Activated CD4-positive, alpha-beta T cell treated with anti-CD3 and anti-CD28 coated beads, Interleukin-2, amount 10 ng/mL, durations not matched to agents 7 days and 5 days (primary cell): ENCODE measurements at places on chromosomes 11 and 22. TPM values are rescaled to one million over a fixed set of nuclear protein-coding genes. Genes with fewer than 3 reads are reported as not detected.

DNA sequence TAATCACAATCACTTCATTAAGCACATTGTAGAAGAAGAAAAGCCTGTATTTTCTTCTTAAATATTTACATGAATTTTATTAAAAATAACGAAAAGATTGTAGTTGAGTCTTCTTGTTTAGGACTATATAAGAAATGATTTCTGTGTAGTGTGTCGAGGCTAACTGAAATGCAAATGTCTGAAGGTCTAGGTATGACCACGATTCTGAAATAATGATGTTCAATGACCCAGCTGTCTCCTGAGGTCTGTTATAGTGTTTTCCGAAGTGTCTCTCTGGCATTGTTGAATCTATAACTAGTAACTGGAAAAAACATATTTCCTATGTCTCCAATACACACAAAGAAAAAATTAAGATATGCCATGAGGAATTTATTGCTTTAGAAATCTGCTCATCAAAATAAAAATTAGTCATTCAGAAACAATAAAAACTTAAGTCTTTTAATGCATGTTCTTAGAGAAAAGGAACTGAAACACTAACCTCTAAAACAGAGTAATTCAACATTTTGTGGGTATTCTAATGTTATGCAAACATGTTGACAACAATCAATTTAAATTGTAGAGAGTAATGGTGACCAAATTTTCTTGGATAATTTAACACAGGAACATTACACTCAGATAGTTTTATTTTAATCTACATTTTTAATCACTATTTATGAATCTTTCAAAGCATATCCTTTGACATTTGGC, 55.0 kb downstream of the CASP12 start:
- no peaks in the 10 kb centered on the region for H3K4me1 ChIP-seq
- no peak for DNase-seq
- H3K27me3 ChIP-seq = no peaks in the 10 kb centered on the region
- H3K36me3 ChIP-seq = peaks cover 2% of the 10 kb centered on the region

GPR83 gene
- 0.06 TPM for total RNA-seq

GRCh38 chr11:75338516-75339208, 12.8 kb downstream of the ARRB1 start:
- H3K36me3 ChIP-seq = peaks cover 4% of the 10 kb centered on the region
- H3K27me3 ChIP-seq = no peaks in the 10 kb centered on the region
- no peak overlapping the region for H3K4me3 ChIP-seq
- H3K4me1 ChIP-seq = peaks cover 75% of the 10 kb centered on the region

DNA sequence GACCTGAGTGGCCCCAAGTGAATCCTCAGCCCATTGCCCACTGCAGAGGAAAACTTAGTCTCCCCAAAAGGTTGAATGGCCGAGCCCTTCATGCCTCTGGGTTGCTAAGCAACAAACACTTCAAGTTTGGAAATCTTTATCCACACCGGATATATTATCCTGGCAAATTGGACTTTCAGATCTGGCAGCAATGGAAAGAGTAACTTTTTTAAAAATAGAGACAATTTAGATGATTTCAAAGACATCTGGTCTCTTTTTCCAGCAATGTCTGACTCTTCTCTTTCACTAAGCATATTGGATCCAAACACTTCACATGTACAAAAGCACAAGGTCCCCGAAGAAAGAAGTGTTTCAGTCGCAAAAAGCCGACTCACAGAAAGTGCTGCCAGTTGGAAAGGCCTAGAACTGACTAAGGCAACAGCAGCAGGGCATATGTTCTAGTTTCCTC, 505.3 kb downstream of the SOX6 start:
- no peak overlapping the region for H3K27ac ChIP-seq
- H3K4me1 ChIP-seq = no peaks in the 10 kb centered on the region
- DNase-seq = no peak
- no peak overlapping the region for H3K4me3 ChIP-seq
- peaks cover 2% of the 10 kb centered on the region for H3K27me3 ChIP-seq

DNA sequence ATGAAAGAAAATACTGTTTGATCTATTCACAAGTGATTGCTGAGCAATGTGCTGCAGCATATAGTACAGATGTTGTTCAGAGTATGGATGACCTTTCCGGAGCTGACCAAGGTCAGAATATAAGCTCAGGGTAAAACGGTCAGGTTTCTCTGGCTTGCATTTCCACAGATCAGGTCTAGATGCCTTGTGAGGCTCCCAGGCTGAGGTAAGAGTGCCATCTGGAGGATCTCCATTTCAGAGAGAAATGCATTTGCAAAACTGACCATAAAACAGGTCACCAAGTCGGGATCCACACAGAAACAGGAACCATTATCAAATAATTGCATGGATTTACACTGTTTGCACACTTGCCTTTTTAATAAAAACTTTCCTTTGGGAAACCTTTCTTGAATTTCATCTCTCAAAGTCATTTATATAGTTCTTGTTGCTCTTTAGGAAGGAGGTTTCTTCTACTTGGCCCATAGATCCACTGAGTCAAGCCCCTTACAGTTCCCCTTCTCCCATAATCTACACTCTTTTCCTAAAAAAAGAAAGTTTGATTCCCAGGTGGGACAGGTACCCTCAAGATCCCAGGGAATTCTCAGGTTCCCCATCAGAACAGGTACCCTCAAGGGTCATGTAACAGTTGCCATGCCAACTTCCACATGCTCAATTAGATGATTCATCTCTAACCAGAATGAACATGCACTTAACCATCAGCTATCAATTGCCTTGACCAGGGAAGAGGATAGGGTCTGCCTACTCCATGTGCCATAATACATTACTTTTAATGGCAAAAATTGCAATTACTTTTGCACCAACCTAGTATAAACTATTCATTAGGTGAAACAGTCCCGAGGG, 25.0 kb upstream of the TMPRSS5 start:
- DNase-seq = no peak
- no peak overlapping the region for H3K27ac ChIP-seq
- H3K4me3 ChIP-seq = no peak overlapping the region

MYOD1 gene
- total RNA-seq = not detected

DNA sequence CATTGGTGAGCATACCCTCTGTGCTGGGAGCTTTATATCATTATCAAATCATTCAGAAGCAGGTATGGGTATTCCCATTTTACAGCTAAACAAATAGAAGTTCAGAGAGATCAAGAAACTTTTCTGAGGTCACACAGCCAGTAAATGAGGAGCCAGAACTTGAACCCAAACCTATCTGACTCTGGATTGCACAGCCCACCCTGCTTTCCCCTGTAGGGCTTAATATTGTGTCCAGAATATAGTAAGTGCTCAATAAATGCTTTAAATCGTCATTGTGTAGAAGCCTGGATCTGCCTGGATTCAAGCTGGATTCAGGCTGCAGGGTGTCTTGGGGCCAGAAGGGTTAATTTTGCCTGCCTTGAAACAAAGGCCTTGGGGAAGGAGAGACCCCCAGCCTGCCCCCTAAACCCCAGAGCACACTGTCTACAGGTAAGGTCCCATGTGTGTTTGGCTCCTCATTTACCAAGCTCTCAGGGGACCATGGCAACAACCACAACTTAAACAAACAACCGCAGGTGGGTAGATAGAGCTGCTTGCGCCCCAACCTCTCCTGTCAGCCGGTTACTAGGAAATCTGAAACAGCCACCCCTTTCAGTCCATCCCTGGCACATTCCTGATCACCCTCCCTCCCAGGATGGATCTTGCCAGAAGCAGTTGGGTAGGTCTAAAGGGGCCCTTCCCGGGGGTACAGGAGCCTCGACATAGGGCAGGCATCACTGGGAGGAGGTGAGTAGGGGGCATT, 3.0 kb upstream of the SEC14L3 start:
- H3K36me3 ChIP-seq = no peaks in the 10 kb centered on the region
- peaks cover 6% of the 10 kb centered on the region for H3K27me3 ChIP-seq
- no peak overlapping the region for H3K4me3 ChIP-seq
- DNase-seq = no peak

CCDC116 gene
- 0.97 TPM for total RNA-seq

P2RX6 gene
- 0.27 TPM for total RNA-seq

DNA sequence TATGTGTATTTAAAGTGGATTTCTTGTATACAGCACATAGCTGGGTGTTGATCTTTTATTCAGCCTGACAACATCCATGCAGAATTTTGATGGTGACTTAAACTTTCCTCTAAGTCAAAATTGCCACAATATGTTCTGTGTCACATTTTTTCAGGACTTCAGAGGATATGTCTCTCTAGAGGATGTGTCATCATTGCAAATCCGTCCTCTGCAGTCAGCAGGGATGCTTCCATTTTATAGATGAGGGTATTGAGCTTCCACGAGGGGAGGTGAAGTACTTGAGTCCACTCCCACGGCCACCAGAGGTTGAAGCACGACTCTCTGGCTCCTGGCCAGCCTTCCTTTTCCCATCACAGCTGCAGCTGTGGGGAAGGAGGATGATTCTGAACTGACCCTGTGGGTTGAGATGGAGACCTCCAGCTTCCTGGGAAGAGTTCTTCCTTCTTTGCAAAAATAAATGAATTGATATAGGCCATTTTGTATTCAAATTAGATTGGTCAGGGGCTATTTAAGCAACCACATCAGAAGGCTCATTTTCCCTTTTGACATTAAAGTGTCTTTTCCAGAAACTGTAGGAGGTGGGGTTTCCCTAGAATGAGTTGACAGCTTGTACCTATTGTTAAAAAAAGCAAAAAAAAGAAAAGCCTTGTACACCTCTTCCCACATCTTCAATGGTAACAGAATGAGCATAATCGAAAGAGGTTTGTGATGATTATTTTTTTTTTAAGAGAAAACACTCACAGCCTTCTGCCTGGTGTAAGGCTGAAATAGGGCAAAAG, 55.2 kb upstream of the MYEOV start:
- peaks cover 5% of the 10 kb centered on the region for H3K27me3 ChIP-seq
- peaks cover 13% of the 10 kb centered on the region for H3K4me1 ChIP-seq
- H3K27ac ChIP-seq = no peak overlapping the region
- H3K4me3 ChIP-seq = no peak overlapping the region

DNA sequence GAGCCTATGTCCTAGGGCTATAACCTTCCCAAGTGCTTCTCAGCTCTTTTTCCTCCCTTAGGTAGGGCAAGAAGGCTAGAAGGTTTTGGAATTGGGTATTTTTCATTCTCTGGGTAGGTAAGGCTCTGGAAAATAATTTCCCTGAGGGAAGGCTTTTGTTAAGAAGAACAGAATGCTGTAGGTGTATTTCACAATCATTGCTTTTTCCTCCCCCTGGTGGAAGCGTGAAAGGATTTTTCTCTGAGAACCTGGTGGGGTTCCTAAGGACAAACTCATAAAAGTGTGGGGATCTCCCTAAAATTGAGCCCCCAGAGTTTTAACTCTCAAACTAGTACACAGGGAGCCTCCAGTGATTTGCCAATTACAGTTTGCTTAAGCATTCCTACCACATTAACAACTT, 41.1 kb upstream of the NARS2 start:
- no peaks in the 10 kb centered on the region for H3K4me1 ChIP-seq
- no peak for DNase-seq
- no peaks in the 10 kb centered on the region for H3K36me3 ChIP-seq

GRCh38 chr11:133536198-133536597, 3.9 kb upstream of the OPCML start:
- peaks cover 18% of the 10 kb centered on the region for H3K27me3 ChIP-seq
- H3K4me1 ChIP-seq = no peaks in the 10 kb centered on the region
- no peak overlapping the region for H3K27ac ChIP-seq
- H3K36me3 ChIP-seq = no peaks in the 10 kb centered on the region

LRRC74B gene
- not detected for total RNA-seq

CLCF1 gene
- total RNA-seq = 0.17 TPM

DNA sequence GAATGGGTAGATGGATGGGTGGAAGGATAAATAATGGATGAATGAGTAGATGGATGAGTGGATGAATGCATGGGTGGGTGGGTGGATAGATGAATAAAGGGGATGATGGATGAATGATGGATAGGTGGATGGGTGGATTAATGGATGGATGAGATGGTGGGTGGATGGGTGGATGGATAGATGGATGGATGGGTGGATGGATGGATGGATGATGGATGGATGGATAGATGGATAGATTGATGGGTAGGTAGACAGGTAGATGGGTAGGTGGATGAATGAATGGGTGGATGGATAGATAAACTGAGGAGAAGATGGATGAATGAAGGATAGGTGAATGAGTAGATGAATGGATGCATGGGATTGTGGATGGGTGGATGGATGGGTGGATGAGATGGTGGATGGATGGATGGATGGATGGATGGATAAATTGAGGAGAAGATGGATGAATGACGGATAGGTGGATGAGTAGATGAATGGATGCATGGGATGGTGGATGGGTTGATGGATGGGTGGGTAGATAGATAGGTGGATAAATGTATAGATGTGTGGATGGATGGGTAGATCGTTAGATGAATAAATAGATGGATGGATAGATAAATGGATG, 331.3 kb downstream of the MN1 start:
- no peak for DNase-seq
- no peak overlapping the region for H3K4me3 ChIP-seq
- no peak overlapping the region for H3K27ac ChIP-seq
- no peaks in the 10 kb centered on the region for H3K4me1 ChIP-seq

SLN gene
- not detected for total RNA-seq

GRCh38 chr11:8277691-8278090, 14.0 kb upstream of the LMO1 start:
- H3K4me1 ChIP-seq = no peaks in the 10 kb centered on the region
- no peak overlapping the region for H3K4me3 ChIP-seq
- no peaks in the 10 kb centered on the region for H3K36me3 ChIP-seq

OR5A1 gene
- total RNA-seq = not detected

GRCh38 chr11:104734998-104735397, 163.3 kb downstream of the CASP12 start:
- DNase-seq = no peak
- H3K36me3 ChIP-seq = peaks cover 4% of the 10 kb centered on the region
- no peak overlapping the region for H3K27ac ChIP-seq
- H3K27me3 ChIP-seq = no peaks in the 10 kb centered on the region
- H3K4me1 ChIP-seq = peaks cover 18% of the 10 kb centered on the region
- H3K4me3 ChIP-seq = no peak overlapping the region

DNA sequence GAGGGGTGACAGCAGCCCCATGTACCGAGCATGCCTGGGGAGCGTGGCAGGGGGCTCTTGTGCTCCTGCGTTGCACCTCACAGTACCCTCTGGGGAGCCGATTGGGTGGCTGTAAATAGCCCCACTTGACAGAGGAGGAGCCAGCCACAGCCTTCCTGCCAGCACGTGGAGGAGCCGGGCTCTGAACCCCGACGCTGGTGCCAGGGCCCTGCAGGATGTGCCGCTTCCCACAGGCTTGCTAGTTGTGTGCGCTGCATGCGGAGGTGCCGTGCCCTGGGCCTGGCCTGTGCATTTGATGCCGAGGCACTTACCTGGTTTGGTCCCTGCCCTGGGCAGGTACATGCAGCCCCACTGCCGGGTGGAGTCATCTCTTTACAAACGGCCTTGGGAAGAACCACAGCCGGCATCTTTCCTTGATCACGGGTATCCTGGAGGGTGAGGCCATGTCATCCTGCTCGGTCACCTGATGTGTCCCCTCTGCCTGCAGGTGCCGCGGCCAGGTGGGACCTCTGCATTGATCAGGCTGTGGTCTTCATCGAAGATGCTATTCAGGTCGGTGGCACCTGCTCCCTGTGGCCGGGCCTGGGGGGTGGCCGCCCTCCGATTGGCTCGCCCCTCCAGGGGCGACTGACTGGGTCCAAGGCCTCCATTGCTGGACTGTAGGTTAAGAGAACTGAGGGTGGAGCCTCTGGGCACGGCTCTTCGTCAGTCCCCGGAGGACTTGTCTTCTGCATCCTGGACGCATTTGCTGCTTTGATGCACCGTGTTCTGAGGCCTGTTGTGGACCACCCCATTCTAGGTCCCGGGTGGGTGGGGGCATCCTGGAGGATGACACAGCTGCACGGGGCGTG, 5.0 kb downstream of the TPCN2 start:
- peaks cover 26% of the 10 kb centered on the region for H3K4me1 ChIP-seq
- no peak overlapping the region for H3K27ac ChIP-seq
- H3K27me3 ChIP-seq = no peaks in the 10 kb centered on the region
- no peak overlapping the region for H3K4me3 ChIP-seq

- no peak overlapping the region for H3K4me3 ChIP-seq
- no peaks in the 10 kb centered on the region for H3K36me3 ChIP-seq
- H3K4me1 ChIP-seq = peaks cover 5% of the 10 kb centered on the region
- H3K27ac ChIP-seq = no peak overlapping the region
These were observed 187.8 kb downstream of the HIPK3 start for GRCh38 chr11:33444835-33445594.
